ENCODE measurements at places on chromosomes 5 and 9. TPM values are rescaled to one million over a fixed set of nuclear protein-coding genes. Genes with fewer than 3 reads are reported as not detected.

NUTM2F gene
- total RNA-seq = not detected

FAM221B gene
- total RNA-seq = not detected

CCDC192 gene
- not detected for total RNA-seq

CNTLN gene
- 6.0 TPM for total RNA-seq

IL4 gene
- not detected for total RNA-seq

LURAP1L gene
- 29.7 TPM for total RNA-seq

PCDHB7 gene
- 0.05 TPM for total RNA-seq

CDK7 gene
- 60.9 TPM for total RNA-seq

CRHBP gene
- total RNA-seq = not detected

WNT8A gene
- total RNA-seq = not detected

SMIM33 gene
- not detected for total RNA-seq

ANKRD33B gene
- total RNA-seq = 11.0 TPM

SLCO6A1 gene
- total RNA-seq = not detected

ZNF883 gene
- total RNA-seq = 0.84 TPM

NDUFS6 gene
- 116 TPM for total RNA-seq

ORM2 gene
- total RNA-seq = not detected

DOCK8 gene
- 0.27 TPM for total RNA-seq

SLC27A6 gene
- 0.06 TPM for total RNA-seq

DCTN3 gene
- 105 TPM for total RNA-seq

OR1L4 gene
- total RNA-seq = not detected

THBS4 gene
- 0.14 TPM for total RNA-seq

GSN gene
- total RNA-seq = 73.0 TPM

HSPB3 gene
- not detected for total RNA-seq

FCN2 gene
- not detected for total RNA-seq

GRM6 gene
- total RNA-seq = not detected

LCN15 gene
- total RNA-seq = not detected

SPZ1 gene
- not detected for total RNA-seq

LHX6 gene
- 2.1 TPM for total RNA-seq

ARL14EPL gene
- total RNA-seq = 0.19 TPM

MGAT4B gene
- total RNA-seq = 214 TPM

SHROOM1 gene
- 13.4 TPM for total RNA-seq

CD14 gene
- 3.4 TPM for total RNA-seq

WDR38 gene
- total RNA-seq = 0.12 TPM

SPATA31A3 gene
- total RNA-seq = not detected

LAMC3 gene
- 2.2 TPM for total RNA-seq

RBM22 gene
- total RNA-seq = 47.2 TPM

PITX1 gene
- 29.7 TPM for total RNA-seq

TAF1L gene
- not detected for total RNA-seq

FCHO2 gene
- 10.5 TPM for total RNA-seq

IL9 gene
- total RNA-seq = not detected

Measured in A549 treated with Mapracorat at 1 μM for 4 hours (cell line).